WTC11 (cell line): ENCODE measurements at places on chromosomes 12 and 14. TPM values are rescaled to one million over a fixed set of nuclear protein-coding genes. Genes with fewer than 3 reads are reported as not detected.

DNA sequence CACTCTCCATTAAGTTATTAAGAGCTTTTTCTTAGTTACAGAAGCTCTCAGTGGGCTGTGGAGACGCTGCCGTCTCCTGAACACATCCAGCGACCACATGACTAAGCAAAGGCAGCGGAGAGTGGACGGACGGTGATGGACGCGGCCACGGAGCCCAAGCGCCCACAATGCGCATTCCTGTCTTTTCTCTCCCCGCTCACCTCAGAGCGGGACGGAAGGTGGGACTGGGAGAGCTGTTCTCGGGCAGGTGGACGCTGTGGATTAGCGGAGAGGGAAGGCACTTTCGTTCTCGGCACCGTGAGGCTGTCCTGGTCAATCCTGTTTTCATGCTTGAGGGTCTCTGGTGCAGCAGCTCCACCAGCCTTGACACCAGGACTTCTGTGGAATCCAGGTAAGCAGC is 2.6 kb upstream of the ANKLE2 start:
- no peak for DNase-seq

DNA sequence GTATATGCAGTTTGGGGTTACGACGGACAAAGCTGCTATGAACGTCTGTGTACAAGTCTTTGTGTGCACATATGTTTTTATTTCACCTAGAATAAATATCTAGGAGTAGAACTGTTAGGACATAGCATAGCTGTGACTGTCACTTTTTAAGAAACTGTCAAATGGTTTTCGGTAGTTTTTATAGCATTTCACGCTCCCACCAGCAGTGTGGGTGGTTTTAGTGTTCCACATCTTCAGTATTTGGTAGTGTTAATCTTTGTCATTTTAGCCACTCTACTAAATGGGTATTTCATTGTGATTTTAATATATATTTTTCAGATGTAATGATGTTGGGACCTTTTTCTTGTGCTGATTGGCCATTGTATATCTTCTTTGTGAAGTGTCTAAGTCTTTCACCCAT is 109.1 kb upstream of the BCAT1 start:
- DNase-seq, result no peak

The ANKRD33 gene
- 1.7 to 2.3 TPM (median 2.0 TPM) in 3 replicates for total RNA-seq

DNA sequence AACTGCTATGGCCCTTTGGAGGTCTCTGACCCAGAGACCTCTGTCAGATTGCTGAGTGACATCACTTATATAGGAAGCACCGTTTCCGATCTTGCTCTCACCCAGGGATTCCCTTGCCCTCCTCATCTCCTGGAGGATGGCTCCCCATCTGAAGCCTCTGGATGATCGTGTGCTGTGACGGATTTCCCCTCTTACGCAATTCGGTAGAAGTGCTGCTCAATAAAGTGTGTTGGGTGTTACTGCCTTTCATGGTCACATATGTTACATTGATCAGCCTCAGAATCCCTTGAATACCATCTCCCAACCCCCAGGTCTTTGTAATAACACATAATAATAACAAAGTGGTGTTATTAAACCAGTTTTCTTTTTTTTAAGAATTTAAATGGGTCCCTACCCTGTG is 107.3 kb upstream of the CLEC14A start:
- no peak for DNase-seq

DNA sequence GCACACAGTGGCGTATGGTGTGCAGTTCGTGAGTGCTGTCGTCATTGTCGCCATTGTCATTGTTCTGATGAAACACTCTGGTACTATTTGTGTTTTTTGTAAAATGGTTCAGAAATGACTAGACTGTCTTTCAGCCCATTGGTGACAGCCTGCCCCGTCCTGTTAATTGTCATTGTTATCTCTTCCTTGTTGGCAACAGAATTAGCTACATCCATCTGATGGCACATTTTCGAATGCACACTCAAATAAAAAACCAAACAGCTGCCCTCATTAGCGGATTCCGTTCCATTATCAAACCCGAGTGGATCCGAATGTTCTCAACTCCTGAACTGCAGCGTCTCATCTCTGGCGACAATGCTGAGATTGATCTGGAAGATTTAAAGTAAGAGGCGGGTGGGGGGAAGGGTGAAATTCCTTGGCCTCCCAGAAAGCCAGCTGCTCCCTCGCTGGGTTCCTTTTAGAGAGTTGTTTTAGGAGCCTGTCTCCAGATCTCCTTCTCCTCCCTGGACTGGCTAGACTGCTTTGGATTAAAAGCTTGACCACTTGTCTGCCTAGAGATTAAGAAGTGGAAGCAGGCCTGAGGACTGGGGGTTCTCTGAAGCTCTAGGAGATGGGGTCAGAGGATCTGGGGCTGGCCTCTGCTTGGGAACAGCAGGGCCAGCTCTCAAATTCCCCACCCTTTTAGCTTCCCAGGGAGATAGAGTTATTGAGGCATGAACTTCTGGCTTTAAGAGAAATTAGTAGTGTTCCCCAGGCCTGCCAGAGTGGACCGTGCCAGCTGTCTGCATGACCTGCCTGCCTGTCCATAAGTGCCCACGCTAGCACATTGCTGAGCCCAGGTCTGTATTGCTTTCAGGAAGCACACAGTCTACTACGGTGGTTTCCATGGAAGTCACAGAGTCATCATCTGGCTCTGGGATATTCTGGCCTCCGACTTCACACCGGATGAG is 43.3 kb downstream of the MMAB start:
- DNase-seq, result no peak

- no peak for DNase-seq
Observed at GRCh38 chr14:94139006-94139405, 9.6 kb upstream of the IFI27L2 start.

DNA sequence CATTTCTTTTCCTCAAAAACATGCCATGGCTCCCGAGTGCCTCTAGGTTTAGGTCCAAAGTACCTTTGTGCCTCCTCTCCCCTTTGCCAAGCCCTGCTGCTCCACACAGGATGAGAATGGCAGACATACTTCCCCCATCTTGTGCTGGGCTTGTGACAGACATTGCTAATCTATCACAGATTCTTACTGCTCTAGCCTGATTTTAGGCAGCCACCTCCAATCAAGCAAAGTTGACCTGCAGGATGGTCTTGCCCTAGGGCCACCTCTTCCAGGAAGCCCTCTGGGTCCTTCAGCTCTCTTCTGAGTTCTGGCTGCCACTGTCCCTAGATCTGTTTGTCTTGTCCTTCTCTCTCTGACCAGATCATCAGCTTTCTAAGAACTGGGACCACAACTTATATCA is 20.5 kb downstream of the FOXN4 start:
- no peak for DNase-seq

DNA sequence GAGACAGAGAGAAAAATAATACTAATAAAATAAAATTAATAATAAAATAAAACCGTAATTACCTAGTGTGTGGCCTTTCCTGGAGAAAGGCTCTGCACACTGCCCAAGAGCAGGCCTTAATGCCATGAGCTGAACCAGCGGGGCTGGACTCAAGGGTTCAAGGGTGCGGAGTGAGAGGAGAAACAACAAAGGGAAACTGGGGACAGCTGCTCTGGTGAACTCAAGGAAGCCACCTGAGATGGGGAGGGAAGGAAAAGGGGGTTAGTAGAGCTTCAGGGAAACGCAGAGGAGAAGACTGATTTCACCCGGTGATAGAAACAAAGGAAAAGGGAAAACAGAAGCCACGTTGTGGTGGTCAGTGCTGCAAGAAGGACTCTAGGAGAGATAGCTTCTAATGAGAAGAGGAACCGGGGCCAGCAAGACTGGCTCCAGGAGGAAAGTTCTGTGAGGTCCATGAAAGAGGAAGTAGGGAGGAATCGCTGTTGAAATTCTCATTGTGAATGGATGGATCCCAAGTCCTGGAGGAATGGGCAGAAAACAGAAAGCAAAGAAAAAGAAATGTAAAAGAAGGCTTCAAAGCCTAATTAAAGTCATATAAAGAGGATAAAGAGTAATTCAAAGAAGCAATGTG is 48.3 kb upstream of the BCL2L14 start:
- no peak for DNase-seq

The GSG1 gene
- 0.21 to 0.28 TPM in 2 of 3 replicates, not detected in the other for total RNA-seq

DNA sequence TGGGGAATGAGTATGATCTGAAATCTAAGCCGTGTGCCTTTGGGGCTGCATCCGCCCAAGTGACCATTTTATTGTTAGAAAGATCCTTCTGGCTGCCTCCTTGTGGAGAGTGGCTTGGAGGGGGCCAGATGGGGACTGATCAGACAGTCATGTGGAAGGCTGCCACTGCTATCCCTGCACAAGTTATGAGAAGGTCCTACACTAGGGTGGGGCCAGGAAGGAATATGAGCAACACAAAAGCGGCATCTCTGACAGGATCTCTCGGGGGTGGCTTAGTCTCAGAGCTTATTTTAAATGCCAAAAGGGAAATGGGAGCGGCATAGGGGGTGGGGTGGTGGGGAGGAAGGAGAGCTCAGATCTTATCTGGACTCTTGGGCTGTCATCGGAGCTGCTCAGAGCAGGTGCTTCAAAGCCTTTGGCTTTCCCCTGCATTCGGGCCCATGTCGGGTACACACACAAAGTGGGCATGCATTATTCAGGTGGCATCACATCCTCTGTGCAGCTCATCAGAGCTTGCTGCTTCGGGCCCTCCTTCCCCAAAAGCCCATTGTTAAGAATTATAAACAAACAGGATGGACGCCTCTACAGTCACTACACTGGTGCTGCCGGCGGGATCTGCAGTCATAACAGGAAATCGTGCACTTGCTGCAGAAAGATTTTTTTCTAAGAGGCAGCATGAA is 805.4 kb downstream of the VRK1 start:
- DNase-seq, result no peak

The A2ML1 gene
- total RNA-seq, result 9.1 to 11.5 TPM (median 10.5 TPM) in 3 replicates

DNA sequence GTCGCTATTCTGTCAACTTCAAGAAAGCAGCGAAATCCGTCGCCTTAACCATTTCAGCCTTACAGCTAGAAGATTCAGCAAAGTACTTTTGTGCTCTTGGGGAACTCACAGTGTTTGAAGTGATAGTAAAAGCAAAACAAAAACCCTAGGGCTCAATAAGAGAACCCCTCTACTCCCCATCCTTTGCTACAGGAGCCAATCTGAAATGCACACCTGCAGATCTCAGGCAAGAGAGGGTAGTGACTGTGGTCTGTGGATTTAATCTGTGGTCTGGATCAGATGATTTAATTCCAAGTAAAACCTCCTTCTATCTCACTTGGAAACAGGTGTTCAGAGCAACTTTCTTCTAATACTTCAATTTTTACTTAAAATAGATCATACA is 422.9 kb upstream of the OR4E1 start:
- DNase-seq, result no peak

DNA sequence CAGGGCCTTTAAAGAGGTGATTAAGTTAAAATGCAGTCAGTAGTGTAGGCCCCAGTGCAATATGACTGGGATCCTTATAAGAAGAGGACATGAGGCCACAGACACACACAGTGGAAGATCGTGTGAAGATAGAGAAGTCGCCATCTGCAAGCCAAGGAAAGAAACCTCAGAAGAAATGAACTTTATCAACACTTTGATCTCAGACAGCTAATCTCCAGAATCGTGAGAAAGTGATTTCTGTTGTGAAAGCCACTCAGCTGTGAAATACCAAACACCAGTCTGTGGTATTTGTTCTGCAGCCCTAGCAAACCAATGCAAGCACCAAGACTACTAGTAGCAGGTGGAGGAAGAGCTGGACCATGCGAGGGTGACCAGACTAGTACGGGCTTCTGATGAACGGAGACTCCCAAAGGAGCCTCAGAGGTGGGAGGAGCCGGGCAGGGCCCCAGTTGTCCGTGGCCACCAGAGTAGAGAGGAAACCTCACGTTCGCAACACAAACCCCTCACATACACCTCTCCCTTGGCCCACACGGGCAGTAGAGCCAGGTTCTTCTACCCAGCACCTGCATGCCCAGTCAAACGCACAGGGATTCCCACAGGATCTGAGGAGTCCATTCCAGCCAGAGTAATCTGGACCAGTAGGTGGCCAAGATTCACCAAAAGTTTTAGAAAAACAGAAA is 243.0 kb downstream of the TTC8 start:
- no peak for DNase-seq

- DNase-seq, result no peak
Observed at GRCh38 chr12:49138587-49138986, 7.4 kb upstream of the TUBA1B start.
